Lower lobe of right lung (tissue), 2 donors: ENCODE measurements at places on chromosomes 2 and 18. TPM values are rescaled to one million over a fixed set of nuclear protein-coding genes. Genes with fewer than 3 reads are reported as not detected.

Gene REG3A
- not detected for total RNA-seq

Gene UGT1A8
- not detected for total RNA-seq

Gene TSHZ1
- 17.0 TPM for total RNA-seq

Gene ACTR1B
- total RNA-seq = 56.0 TPM

Gene HTR2B
- total RNA-seq = 0.65 TPM

Gene DLX2
- not detected for total RNA-seq

Gene FKBP1B
- 16.4 TPM for total RNA-seq

Gene CAD
- 28.8 TPM for total RNA-seq

Gene TXNDC2
- 0.12 TPM for total RNA-seq

Gene PRSS56
- not detected for total RNA-seq

Gene TRIM43B
- total RNA-seq = not detected

Gene FSIP2
- 0.27 TPM for total RNA-seq

Gene RAB17
- total RNA-seq = 60.1 TPM

Gene ANKRD23
- 3.5 TPM for total RNA-seq

Gene SLC8A1
- 58.5 TPM for total RNA-seq

Gene TRIM54
- total RNA-seq = not detected

Gene PXDN
- total RNA-seq = 36.3 TPM

Gene ACTG2
- 22.2 TPM for total RNA-seq

Gene RGPD3
- total RNA-seq = 0.21 TPM

Gene OSBPL1A
- 50.6 TPM for total RNA-seq

Gene TFCP2L1
- total RNA-seq = 19.2 TPM

Gene SCN1A
- total RNA-seq = 19.1 TPM

Gene DSG2
- total RNA-seq = 27.6 TPM

Gene PMAIP1
- total RNA-seq = 1.6 TPM

Gene AKAIN1
- not detected for total RNA-seq

Gene ALK
- 1.1 TPM for total RNA-seq

Gene TBC1D8
- total RNA-seq = 30.2 TPM

Gene STPG4
- 0.77 TPM for total RNA-seq

Gene REG3G
- not detected for total RNA-seq

Gene UCN
- 4.0 TPM for total RNA-seq

Gene SLC16A14
- 2.2 TPM for total RNA-seq

Gene SP140
- total RNA-seq = 15.0 TPM

Gene UGT1A10
- not detected for total RNA-seq

Gene CD8B
- total RNA-seq = 1.5 TPM

Gene SRBD1
- 15.4 TPM for total RNA-seq

Gene LIMS2
- 148 TPM for total RNA-seq

Gene NOL4
- 0.56 TPM for total RNA-seq

Gene RFX8
- total RNA-seq = not detected

Gene SERPINB13
- not detected for total RNA-seq

Gene PLA2R1
- total RNA-seq = 5.6 TPM

Gene ITGB6
- total RNA-seq = 65.2 TPM

Gene SERPINB7
- not detected for total RNA-seq

Gene HOXD10
- not detected for total RNA-seq

Gene ZNF24
- total RNA-seq = 51.8 TPM

Gene NT5C1B
- not detected for total RNA-seq

Gene MCM6
- total RNA-seq = 8.7 TPM

Gene GNLY
- 21.5 TPM for total RNA-seq

Gene GALR1
- total RNA-seq = not detected
